Renal cortex interstitium (tissue), 15 donors: ENCODE measurements at places on chromosomes 6 and 20. TPM values are rescaled to one million over a fixed set of nuclear protein-coding genes. Genes with fewer than 3 reads are reported as not detected.

- DNase-seq = no peak
Measured at GRCh38 chr6:166621114-166621540, 5.9 kb downstream of the RPS6KA2 start.

GRCh38 chr6:154140743-154141142 lies 101.7 kb downstream of the OPRM1 start:
- DNase-seq = no peak

DNA sequence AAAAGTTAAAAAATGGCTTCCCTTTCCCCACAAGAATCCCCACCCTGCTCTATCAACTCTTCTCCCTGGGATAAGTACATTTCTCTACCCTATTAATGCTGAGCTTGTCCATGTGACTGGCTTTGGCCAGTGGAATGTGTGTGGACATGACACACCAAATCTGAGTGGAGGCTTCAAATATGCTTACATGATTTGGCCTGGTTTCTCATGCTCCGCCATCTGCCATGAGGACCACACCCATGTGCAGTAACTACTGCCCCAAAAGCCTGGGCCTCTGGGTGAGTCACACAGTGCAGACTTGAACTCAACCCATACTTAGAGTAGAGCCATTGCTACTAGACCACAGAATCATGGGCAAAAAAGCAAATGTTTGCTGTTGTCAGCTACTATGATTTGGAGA lies 65.4 kb downstream of the PRND start:
- no peak for DNase-seq

- DNase-seq = no peak
Measured at GRCh38 chr20:10498200-10498599, 63.1 kb downstream of the SLX4IP start.

- DNase-seq = no peak
Measured at GRCh38 chr6:25006565-25007001, 70.8 kb upstream of the RIPOR2 start.

DNA sequence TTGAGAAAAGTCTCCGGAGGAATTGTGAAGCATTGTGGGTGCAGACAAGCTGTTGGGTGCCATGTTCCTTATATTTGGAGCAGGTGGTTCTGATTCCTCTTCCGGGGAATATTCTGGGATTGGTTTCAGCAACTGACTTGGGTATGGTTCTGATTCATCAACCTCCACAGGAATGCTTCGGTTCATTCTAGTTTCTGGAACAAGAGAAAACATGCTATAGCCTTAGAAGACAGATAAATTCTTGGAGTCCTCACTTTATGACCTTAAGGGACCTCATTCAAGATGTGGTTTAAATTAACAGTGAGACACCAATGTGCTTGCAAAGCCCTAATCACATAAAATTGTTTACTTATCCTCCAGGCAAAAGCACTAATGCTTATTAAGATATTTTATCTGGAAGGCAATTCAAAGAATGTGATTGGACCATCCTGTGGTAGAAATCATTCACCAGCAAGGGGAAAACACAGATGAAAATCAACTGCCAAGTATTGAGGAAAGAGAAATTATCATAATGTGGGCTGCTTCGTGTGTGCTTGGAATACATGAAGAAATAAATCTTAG lies 13.7 kb downstream of the TRAF3IP2 start:
- DNase-seq = no peak

- DNase-seq = no peak
Measured at GRCh38 chr6:89818977-89819335, 638 bp downstream of the MDN1 start.

DNA sequence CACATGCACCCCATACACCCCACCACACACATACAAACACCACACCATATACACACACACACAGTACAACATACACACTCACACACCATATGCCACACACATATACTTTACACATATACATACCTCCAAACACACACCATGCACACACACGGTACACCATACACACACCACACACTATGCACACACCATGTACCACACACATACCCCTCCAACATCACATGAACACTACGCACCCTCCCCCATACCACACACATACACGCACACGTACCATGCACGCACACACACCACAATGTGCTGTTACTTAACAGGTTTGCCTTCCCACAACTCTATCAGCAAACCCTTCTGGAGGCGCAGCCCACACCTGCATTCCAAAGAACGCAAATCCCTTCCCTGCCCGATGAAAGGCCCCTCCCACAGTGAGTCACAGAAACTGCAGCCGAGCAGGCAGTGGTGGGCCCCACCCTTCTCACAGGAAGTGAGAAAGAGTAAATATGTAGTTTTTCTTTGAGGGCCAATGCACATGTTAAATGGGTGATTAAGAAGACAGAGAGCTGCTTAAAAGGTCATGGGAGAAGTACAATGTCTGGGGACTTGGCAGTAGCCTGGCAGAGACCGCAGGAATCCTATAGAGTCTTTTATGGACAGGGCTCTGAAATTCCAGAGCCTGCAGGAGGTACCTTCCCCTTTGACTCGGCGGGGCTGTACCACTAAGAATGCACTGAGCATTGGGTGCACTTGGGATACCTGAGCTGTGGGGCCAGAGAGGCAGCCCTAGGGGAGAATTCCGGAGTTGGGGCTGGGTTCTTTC lies 34.1 kb upstream of the EZR start:
- DNase-seq = peak; percentile 75

DNA sequence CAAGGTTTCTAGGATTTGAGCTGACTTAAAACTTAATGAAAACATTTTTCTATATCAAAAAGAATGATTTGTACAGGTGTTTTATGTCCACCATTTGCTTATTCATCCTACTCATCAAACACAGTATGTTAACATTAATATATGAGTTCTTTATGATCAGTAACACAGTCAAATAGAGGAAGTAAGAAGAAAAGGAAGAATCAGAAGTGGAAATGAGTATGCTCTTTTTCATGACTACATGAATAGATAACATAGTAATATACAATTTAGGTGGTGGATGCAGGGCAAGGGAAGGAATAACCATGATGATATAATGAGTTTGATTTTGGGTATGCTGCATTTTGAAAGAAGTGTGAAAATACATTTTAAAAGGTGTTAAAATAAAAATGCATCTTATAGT lies 16.5 kb downstream of the KPNA5 start:
- no peak for DNase-seq

DNA sequence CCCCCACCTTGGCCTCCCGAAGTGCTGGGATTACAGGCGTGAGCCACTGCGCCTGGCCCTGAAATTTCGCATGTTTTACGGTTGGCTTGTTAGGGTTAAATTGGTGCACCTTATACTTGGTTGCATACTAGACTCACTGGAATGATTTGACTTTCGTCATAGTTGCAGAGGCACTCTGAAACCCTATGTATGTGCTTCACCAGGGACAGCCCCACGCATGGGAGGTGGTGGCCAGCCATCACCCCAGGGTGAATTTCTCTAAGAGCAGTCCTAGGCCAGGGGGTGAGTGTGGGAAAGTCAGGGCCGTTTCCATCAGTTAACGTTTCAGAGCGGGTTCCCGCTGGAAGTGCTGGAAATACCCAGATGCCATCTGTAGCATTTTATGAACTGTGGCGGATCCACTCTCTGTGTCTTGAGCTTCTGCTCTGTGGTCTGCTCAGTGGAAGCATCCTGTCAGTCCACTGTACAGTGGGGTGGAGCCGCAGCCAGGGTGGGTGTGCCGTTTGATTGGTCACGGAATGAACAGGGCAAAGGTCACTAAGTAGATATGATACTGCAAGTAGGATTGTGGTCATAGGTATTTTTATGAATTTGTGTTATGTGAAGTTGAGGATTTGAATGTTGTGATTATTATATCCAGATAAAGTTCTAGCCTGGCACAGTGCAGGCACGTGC lies 13.2 kb downstream of the DNAJC5 start:
- DNase-seq = no peak

Gene TMC2
- polyA plus RNA-seq = 0.32 TPM

Gene BNIP5
- polyA plus RNA-seq = 0.11 TPM

Gene CD109
- polyA plus RNA-seq = 11.9 TPM

Gene GLP1R
- polyA plus RNA-seq = 0.93 TPM

Gene EBF4
- 45.7 TPM for polyA plus RNA-seq
